Central memory CD4-positive, alpha-beta T cell (primary cell): ENCODE measurements at places on chromosomes 11 and 22.
A peak's percentile ranks its signal among the peaks of the same experiment; 100 is the strongest.

DNA sequence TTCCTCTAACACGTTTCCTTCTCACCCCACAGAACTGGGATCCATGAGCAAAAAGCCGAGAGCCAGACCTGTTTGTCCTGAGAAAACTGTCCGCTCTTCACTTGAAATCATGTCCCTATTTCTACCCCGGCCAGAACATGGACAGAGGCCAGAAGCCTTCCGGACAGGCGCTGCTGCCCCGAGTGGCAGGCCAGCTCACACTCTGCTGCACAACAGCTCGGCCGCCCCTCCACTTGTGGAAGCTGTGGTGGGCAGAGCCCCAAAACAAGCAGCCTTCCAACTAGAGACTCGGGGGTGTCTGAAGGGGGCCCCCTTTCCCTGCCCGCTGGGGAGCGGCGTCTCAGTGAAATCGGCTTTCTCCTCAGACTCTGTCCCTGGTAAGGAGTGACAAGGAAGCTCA lies 24.0 kb downstream of the CD5 start:
- DNase-seq = no peak

DNA sequence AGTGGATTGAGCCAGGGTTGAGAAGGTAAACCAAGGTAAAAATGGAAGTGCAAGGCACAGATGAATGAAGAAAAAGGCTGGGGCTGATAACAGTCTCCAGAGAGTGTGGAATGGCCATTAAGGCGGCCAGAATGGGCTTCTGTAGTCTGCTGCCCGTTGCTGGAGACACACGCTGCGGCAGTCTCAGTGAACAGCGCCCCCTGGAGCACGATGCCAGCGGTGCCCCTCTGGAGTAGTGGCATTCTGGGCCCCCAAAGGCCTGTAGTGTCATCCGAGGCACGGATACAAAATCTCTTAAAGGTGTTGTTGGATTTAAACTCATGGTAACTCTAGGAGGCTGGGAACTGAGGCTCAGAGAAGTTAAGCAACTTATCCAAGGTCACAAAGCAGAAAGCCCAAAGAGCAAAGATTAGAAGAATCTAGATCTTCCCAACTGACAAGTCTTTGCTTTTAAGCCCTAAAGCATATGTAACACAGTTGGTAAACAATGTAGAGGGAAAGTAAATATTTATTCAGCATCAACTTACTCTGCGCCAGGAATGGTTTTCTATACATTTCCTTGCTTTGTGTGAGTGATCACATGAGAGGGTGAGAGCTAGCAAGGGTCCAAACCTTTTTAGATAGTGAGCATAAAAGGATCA lies 18.2 kb downstream of the KCNJ1 start:
- DNase-seq = peak; percentile 47

GRCh38 chr11:1456176-1456575 lies 30.4 kb downstream of the MOB2 start:
- no peak for DNase-seq

GRCh38 chr11:57778318-57779037 lies 16.9 kb downstream of the CTNND1 start:
- no peak for DNase-seq

- no peak for DNase-seq
Measured at GRCh38 chr11:93024369-93024768, 54.9 kb downstream of the MTNR1B start.
